ENCODE measurements at places on chromosomes 16 and 17.

DNA sequence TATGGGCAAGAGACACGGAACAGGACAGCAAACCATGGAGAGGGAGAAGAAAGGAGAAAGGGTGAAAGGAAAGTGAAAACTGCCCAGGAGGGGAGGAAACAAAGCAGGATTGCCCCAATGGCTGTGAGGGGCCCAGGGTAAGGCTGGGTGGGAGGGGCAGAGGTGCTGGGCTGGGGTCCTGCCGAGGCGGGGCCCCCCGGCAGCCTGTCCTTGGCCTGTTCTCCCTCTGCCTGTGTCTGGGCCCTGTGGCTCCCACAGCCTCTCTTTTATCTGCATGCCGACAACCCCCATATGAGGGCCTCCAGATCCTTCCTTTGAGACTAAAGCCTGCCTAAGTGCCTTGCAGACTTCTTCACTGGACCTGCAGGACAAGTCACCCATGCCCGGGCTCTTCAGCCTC lies 15.5 kb downstream of the ZNHIT3 start:
- DNase-seq, result no peak

DNA sequence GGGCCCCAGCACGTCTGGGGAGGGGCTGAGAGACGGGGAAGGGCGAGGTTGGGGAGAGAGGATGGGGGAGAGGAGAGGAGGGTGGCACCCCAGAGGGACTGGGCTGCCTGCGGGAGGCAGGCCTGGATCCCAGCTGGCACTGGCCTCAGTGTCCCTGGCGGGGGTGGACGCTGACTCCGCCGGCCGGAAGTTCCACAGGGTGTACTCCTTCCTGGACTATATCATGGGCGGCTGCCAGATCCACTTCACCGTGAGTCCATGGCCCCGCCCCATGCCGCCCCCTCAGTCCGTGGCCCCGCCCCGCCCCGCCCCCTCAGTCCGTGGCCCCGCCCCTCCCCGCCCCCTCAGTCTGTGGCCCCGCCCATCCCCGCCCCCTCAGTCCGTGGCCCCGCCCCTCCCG lies 11.3 kb downstream of the CPNE7 start:
- no peak for DNase-seq

GRCh38 chr16:50842589-50842988 lies 100.7 kb downstream of the CYLD start:
- DNase-seq, result peak; percentile 7

DNA sequence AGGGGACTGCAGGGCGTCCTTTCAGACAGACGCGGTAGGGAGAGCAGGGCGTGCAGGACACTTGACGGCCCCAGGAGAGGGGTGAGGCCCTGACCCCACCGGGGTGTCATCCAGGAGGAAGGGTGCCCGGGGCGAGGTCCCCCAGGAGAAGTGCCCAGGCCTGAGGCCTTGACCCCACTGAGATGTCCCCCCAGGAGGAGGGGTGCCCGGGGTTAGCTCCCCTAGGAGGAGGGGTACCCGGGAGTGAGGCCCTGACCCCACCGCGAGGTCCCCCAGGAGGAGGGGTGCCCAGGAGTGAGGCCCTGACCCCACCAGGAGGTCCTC lies 27.2 kb upstream of the METRNL start:
- DNase-seq, result no peak

DNA sequence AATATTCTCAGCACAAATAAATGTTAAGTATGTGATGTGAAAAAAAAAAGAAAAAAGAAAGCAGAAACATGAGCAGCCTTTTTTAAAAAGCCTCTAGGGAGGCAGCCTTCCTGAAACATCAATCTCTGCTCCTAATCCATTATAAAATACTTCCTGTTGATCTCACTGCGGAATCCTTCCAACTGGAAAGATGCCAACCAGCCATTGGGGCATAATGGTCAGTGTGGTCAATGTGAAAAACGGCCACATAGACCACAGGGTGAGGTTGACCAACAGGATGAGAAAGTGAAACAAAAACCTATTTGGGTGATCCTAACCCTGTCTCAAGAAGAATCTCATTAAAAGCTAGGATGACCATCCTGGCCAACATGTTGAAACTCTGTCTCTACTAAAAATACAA lies 26.1 kb upstream of the ABCA8 start:
- no peak for DNase-seq

- no peak for DNase-seq
These were observed 11.3 kb downstream of the GINS2 start for GRCh38 chr16:85677383-85677967.

DNA sequence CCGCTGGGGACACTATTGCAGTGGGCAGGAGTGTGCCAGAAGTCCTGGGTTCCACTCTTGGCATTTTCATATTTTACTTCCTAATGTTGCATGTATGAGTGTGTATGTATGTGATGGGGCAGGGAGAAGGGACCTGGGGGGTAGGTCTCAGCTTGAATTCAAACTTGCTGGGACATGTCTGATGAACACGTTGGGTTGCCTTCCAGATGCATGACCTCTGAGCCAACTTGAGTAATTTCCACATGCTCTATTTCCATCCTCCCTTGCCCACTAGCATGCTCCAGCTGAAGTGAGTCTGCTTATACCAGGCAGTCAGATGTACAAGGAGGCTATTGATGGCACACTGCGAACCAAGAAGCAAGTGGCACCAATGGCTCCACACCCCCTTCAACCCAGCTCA lies 32.9 kb upstream of the SRSF1 start:
- DNase-seq, result no peak

- DNase-seq, result no peak
These were observed 19.1 kb upstream of the SP6 start for GRCh38 chr17:47870056-47870455.

- DNase-seq, result no peak
These were observed 22.2 kb downstream of the TEX2 start for GRCh38 chr17:64240741-64241347.

DNA sequence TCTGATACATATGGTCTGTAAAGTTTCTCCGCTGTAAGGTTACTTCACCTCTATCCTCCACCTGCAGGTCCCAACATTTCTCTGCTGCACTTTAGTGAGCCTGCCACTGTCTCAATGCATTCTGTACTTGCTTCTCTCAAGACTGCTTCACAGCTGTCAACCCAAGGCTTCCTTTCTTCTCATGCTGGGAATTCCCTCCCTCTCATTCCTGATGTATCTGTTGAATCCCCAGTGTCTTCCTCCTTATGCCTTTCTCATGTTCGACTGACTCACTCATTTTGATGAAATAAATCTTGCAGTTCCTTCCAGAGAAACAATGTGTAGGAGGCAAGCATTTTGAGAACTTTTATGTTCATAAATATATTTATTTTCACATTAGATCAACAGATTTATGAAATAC lies 288.3 kb downstream of the CNTNAP4 start:
- DNase-seq, result no peak

- no peak for DNase-seq
These were observed 2.9 kb downstream of the RPL26 start for GRCh38 chr17:8380049-8380448.

- peak; percentile 46 for DNase-seq
These were observed 615 bp downstream of the PHKG2 start for GRCh38 chr16:30748634-30749445.

DNA sequence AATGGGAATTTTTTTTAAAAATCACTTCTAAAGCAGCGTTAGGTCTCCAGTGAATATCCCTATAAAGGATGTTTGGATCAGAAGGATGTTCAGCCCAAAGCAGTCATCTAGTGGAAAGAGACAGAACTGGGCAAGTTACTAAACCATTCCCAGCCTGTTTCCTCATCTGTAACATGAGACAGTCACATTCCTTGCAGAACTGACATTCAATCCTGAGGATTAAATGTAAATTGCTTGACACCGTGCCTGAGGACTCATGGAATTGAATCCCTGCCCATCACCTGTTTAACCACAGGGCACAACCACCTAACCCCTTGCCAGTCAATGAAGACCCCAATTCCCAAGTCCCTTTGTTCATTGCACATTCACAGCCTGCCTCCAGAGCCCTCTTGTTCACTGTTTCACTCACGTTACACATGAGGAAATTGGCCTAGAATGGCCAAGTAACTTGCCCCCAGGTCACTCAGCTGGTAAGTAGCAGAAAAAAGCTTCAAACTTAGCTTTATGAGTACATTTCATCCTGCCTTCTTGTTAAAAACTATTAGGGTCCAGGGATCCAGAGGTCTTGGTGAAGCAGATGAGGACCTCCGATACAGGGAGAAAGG lies 1.4 kb downstream of the CMTM2 start:
- no peak for DNase-seq

GRCh38 chr16:59759296-59759695 lies 1025.2 kb upstream of the GOT2 start:
- no peak for DNase-seq

DNA sequence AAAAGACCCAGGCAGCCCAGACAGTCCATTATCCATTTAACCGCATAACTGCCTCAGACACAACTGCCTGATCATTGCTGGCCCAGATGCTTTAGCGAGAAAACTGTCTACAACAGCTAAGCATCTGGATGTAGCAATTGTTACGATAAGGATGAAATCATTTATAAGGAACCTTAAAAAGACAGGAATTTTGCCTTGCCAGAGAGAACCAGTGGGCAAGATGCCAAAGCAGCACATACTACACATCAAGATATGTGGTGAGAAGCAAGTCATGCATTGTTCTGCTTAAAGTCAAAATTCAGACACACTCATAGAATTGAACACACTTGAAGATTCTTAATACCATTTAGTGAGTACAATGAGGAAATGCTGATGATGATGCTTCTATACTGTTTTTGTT lies 1525.3 kb downstream of the CDH8 start:
- no peak for DNase-seq

- DNase-seq, result no peak
These were observed 24.9 kb downstream of the FBXO31 start for GRCh38 chr16:87358696-87359095.

DNA sequence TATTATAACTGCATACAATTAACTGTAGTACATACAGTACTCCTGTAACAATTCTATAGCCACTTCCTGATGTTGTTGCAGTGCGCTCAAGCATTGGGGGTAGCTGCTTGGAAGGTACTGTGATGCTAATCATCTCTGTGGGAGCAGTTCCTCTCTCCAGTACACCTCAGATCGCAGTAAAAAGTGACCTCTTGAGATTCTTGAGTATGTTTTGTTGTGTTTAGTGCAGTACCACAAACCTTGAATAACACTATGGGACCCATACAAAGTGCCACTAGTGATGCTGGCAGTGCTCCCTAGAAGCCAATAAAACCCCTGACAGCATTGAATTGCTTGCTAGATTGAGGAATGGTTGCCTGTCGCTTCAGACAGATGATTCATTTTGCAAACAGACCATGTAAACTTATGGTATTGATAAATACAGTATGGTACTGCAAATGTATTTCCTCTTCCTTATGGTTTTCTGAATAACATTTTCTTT lies 193.0 kb downstream of the SPECC1 start:
- no peak for DNase-seq

- DNase-seq, result no peak
These were observed 644.1 kb downstream of the WWOX start for GRCh38 chr16:78743556-78743955.

- no peak for DNase-seq
These were observed 15.9 kb downstream of the SDR42E2 start for GRCh38 chr16:22177968-22178930.

GRCh38 chr17:13917634-13918033 lies 151.7 kb upstream of the COX10 start:
- DNase-seq, result no peak

- no peak for DNase-seq
These were observed 99.2 kb downstream of the SPACA3 start for GRCh38 chr17:33090806-33091205.

DNA sequence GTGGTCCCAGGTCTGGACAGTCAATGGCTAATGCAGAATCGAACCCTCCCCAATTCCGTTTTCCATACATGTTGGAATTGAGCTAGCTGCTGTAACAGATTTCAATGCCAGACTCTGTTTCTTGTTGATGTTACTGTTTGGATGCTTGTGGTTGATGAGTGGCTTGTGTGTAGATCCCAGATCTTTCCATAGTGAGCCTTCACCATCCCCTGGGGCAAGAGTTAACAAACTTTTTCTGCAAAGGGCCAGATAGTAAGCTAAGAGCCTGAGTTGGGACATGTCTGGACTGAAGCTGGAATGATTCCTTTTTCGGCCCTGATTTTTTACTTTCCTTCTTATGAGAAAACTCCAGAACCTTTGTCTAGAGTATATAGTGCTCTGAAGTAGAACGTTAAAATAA lies 296.3 kb downstream of the CPPED1 start:
- DNase-seq, result no peak

- DNase-seq, result no peak
These were observed 46.1 kb downstream of the GTF3C1 start for GRCh38 chr16:27503662-27504061.

- DNase-seq, result no peak
These were observed 351.2 kb upstream of the DYNLRB2 start for GRCh38 chr16:80189476-80190175.

GRCh38 chr17:13825526-13826040 lies 223.9 kb upstream of the HS3ST3A1 start:
- DNase-seq, result no peak

DNA sequence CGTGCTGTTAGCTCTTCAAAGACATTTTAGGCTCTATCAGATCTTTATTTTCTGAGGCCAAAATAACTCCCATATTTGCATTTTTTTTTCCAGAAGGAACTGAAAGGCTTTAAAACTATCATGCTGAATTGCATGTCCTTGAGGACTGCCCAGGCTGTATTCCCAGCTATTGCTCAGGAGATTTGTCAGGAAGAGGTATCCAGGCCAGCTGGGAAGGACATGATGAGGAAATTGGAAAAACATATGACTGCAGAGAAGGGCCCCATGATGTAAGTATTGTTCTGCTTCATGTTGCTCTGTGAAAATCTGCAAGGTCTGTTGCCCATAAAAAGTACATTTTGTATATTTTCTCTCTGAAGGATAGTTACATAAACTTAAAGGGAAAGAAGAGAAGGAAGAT lies 5.7 kb downstream of the CDC6 start:
- DNase-seq, result no peak

DNA sequence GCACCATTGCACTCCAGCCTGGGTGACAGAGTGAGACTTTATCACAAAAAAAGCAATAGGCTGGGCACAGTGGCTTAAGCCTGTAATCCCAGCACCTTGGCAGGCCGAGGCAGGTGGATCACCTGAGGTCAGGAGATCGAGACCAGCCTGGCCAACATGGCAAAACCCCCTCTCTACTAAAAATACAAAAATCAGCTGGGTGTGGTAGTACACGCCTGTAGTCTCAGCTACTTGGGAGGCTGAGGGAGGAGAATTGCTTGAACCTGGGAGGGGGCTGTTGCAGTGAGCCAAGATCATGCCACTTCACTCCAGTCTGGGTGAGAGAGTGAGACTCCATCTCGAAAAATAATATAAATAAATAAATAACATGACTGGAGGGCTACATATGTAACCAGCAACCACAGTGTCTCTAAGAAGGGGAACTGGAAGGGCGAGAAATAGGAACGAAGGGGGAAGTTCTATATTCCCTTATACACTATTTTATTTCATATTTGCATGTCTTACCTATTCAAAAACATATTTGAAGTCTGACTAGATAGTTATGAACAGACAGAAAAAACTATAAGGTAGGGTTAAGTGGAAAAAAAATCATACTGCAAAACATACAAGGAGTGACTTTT lies 25.9 kb downstream of the MYH11 start:
- no peak for DNase-seq

- no peak for DNase-seq
These were observed 202.6 kb downstream of the PARN start for GRCh38 chr16:14427371-14427948.
